ENCODE measurements at places on chromosomes 2 and 18.
A peak's percentile ranks its signal among the peaks of the same experiment; 100 is the strongest.

DNA sequence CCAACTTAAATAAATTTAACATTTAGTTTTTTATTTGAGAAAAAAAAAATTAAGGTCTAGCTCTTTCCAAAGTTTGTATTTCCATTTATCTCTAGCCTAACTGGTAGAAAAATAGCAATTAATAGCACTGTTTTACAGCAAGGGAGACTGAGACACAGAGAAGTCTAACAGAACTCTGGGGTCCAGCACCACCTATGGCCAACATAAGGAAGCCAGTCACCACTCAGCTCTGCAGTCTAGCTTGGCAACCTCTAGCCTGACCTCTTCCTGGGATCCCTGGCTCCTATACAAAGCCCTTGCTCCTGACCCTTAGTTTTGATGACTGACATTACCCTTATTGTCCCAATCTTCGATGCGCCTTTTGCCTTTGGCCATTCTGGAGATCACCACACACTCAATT, 114.1 kb upstream of the TLK1 start:
- no peaks in the 10 kb centered on the region for H3K36me3 ChIP-seq
- H3K4me3 ChIP-seq, result no peak overlapping the region
- H3K27ac ChIP-seq, result no peak overlapping the region
- DNase-seq, result no peak
- no peaks in the 10 kb centered on the region for H3K27me3 ChIP-seq

GRCh38 chr2:142180820-142181533, 50.2 kb upstream of the LRP1B start:
- no peaks in the 10 kb centered on the region for H3K27me3 ChIP-seq
- no peak overlapping the region for H3K27ac ChIP-seq
- H3K36me3 ChIP-seq, result no peaks in the 10 kb centered on the region
- no peak for DNase-seq

DNA sequence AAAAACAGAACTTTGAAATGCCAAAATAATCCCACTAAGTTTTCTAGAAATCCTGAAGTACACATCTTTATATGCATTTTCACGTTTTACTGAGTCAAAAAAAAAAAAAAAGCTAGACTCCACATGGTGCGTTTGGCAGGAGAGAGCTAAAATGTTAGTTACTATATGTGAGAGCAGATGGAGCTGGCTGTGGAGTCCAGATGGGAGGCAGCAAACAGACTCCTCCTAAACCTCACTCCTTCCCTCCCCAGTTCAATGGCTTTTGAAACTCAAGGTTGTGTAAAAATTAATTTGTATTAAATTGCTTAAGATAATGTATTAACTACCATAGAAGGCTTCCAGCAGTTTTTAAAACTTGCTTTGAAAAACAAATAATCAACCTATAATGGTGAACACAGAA, 248.8 kb downstream of the AGPS start:
- H3K27ac ChIP-seq, result no peak overlapping the region
- H3K27me3 ChIP-seq, result peaks cover 8% of the 10 kb centered on the region
- H3K36me3 ChIP-seq, result no peaks in the 10 kb centered on the region
- DNase-seq, result no peak
- H3K4me3 ChIP-seq, result no peak overlapping the region
- no peaks in the 10 kb centered on the region for H3K4me1 ChIP-seq

DNA sequence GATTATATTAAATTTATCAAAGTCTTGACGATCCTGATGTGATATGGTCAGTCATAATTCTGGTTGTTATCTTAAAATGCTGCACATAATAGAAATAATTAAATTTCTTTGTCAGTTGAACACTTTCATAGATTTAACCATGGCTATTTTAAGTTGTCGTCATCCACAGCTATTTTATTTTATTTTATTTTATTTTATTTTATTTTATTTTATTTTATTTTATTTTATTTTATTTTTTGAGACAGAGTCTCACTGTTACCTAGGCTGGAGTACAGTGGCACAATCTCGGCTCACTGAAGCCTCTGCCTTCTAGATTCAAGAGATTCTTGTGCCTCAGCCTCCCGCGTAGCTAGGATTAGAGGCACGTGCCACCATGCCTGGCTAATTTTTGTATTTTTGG, 121.6 kb upstream of the MSH6 start:
- H3K27me3 ChIP-seq, result peaks cover 3% of the 10 kb centered on the region
- no peak overlapping the region for H3K4me3 ChIP-seq
- no peaks in the 10 kb centered on the region for H3K4me1 ChIP-seq
- no peak overlapping the region for H3K27ac ChIP-seq
- H3K36me3 ChIP-seq, result no peaks in the 10 kb centered on the region

DNA sequence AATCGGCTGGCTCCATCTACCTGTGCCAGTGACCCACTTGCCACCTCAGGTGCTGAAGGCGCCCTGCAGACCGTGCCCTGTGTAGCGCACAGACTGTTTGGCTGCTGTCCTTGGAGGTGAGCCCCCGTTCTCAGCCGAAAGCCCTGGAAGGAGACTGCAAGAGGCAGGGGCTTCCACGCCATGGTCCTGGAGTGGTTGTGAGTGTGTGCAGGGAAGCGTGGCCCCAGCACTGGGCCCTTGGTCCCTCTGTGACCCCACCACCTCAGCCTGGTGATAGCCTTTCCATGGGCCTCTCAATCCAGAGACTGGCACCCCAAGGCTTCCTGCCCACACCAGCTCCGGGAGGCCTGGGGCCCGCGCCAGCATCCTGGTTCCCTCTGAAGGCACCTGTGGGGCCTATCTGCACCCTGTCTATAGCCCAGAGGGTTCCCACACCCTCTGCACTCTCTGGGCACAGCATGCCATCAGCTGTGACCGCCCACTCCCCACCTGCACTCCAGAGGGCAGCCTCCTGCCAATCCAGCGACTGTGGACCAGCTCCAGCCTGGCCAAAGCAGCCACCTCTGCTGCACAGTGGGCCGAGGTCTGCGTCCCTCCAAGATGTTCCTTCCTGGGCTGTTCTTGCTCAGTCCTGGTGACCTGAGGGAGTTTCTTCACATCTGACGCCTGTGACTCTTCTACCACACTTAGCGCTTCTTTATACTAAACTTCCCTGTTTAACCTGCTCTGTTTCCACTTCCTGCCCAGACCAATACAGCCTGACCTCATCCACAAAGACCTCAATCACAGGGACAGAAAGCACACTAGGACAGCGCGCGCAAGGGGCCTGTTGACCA, 109.5 kb downstream of the EIPR1 start:
- H3K27ac ChIP-seq, result no peak overlapping the region
- DNase-seq, result no peak
- H3K27me3 ChIP-seq, result no peaks in the 10 kb centered on the region
- peaks cover 18% of the 10 kb centered on the region for H3K36me3 ChIP-seq

- no peak for DNase-seq
- no peak overlapping the region for H3K4me3 ChIP-seq
- peaks cover 9% of the 10 kb centered on the region for H3K27me3 ChIP-seq
- H3K27ac ChIP-seq, result no peak overlapping the region
- no peaks in the 10 kb centered on the region for H3K36me3 ChIP-seq
These were observed 200.4 kb upstream of the SH3BP4 start for GRCh38 chr2:234751275-234751973.

- peaks cover 74% of the 10 kb centered on the region for H3K27me3 ChIP-seq
- H3K4me3 ChIP-seq, result peak overlapping the region; percentile 72
- DNase-seq, result no peak
- H3K27ac ChIP-seq, result no peak overlapping the region
These were observed 843 bp downstream of the CYS1 start for GRCh38 chr2:10079266-10079869.

DNA sequence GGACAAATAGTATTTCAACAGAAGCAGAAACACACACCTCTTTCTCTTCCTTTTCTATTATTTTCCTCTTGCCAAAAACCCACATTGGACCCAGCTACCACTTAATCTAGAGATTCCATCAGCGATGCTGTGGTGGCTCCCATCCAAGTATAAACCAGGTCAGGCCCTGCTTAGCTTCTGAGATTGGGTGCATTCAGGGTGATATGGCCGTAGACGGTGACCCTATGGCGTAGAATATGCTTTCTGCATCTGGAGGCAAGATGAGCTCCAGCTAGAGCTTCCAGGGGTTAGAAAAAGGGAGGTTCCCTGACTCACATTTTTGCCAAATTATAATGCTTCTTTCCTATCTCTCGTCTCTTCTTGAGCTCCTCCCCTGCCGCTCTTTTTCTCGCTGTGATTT, 66.5 kb downstream of the TNP1 start:
- H3K4me1 ChIP-seq, result no peaks in the 10 kb centered on the region
- H3K36me3 ChIP-seq, result no peaks in the 10 kb centered on the region
- H3K4me3 ChIP-seq, result no peak overlapping the region
- H3K27ac ChIP-seq, result no peak overlapping the region
